ENCODE measurements at places on chromosomes 4 and X. TPM values are rescaled to one million over a fixed set of nuclear protein-coding genes. Genes with fewer than 3 reads are reported as not detected.
A peak's percentile ranks its signal among the peaks of the same experiment; 100 is the strongest.

DNA sequence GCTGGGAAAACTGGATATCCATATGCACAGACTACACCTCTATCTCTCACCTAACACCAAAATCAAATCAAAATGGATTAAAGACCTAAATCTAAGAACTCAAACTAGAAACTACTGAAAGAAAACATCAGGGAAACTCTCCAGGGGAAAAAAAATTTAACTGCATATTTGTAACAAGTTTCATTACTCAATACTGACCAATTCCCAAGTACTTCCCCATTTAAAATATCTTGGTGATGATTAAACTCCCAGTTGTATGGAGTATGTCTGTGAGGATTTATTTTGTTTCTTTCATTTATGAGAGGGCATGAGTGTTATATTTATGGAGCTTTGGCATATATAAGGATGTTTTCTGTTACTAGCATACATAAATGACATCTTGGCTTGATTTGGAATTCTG lies 112.3 kb upstream of the IL15 start:
- H3K4me3 ChIP-seq = no peak overlapping the region
- no peaks in the 10 kb centered on the region for H3K27me3 ChIP-seq
- H3K4me1 ChIP-seq = no peaks in the 10 kb centered on the region
- no peaks in the 10 kb centered on the region for H3K36me3 ChIP-seq

DNA sequence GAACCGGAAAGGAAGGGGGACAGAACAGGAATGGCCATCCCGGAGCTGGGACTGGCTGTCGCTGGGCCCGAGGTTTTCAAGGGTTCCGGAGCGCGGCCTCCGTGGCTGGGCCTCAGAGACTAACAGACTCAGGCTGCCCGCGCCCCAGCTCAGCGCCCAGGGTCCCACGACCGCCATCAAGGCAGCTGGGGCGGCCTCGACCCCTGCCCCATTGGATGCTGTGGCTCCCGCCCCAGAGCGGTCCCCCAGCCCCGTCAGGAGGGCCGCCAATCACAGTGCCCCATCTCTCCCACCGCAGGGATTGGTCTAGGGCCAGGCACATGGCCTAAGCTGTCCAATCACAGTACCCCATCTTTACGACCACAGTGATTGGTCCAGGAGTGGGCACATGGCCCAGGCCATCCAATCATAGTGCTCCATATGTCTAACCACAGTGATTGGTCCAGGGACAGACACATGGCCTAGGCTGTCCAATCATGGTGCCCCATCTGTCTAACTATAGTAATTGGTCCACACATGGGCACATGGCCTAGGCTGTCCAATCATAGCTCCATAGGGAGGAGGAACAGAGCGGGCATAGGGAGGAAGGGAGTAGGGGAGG lies 105.3 kb upstream of the NKX1-1 start:
- no peak overlapping the region for H3K4me3 ChIP-seq
- no peaks in the 10 kb centered on the region for H3K36me3 ChIP-seq
- peaks cover 22% of the 10 kb centered on the region for H3K27me3 ChIP-seq
- no peaks in the 10 kb centered on the region for H3K4me1 ChIP-seq
- DNase-seq = no peak

GRCh38 chr4:84573385-84574068 lies 9.4 kb upstream of the CDS1 start:
- H3K27ac ChIP-seq = no peak overlapping the region
- H3K4me1 ChIP-seq = no peaks in the 10 kb centered on the region
- no peaks in the 10 kb centered on the region for H3K36me3 ChIP-seq

DNA sequence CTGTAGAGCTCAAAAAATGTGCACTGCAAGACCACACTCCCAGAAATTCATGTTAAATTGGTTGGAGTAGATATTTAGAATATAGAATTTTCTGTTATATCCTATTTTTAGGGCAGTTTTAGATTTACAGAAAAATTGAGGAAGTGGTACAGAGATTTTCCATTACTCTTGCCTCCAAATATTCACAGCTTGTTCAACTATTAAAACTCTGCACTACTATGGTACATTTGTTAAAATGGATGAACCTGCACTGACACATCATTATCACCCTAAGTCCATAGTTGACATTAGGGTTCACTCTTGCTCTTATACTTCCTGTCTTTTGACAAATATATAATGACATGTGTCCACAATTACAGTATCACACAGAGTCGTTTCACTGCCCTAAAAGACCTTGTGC lies 1724.5 kb downstream of the C4orf33 start:
- no peaks in the 10 kb centered on the region for H3K36me3 ChIP-seq
- H3K27me3 ChIP-seq = no peaks in the 10 kb centered on the region
- no peak for DNase-seq
- H3K4me1 ChIP-seq = no peaks in the 10 kb centered on the region
- no peak overlapping the region for H3K27ac ChIP-seq

- no peaks in the 10 kb centered on the region for H3K36me3 ChIP-seq
- H3K4me3 ChIP-seq = no peak overlapping the region
- no peak overlapping the region for H3K27ac ChIP-seq
- DNase-seq = no peak
- peaks cover 5% of the 10 kb centered on the region for H3K27me3 ChIP-seq
These were observed 30.1 kb downstream of the EGFL6 start for GRCh38 chrX:13599491-13599890.

DNA sequence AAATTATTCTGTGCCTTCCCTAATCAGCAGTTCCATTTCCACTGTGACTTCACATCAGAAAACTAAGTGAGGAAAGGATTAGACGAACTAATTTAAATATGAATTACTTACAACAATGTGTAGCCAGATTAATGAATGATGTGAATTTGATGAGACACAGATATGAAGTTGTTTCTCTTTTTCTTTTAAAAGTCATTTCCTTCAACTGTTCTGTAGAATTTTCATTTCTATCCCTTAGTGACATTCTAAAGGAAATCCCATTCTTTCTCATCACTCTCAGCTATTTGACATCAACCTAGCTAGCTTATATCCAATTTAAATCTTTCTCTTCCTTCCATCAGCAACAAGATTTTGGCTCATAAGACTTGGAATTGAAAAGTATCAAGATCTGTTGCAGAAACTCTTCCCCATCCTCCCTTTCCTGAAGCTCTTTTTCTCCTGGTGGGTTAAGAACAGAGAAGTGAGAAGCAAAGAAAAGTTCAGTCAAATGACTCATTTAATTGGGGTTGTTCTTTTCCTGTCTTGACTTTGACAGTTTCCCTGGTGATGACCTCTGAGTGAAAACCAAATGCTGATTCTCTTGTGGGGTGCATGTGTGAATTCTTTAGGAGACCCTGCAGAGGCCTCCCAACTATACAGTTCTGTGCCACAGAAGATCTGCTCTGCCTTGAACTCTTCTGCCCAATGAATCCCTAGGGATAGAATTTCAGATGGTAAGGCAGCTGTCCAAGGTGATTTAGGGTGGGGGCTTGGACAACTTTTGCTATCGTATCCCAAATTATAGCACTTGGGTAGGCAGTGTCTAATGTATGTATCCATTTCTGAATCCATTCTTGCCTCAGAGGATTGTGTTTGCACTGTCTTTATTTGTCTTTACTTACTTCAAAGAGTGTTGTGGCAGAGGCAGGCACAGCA lies 232.5 kb upstream of the GPRIN3 start:
- H3K27ac ChIP-seq = no peak overlapping the region
- no peaks in the 10 kb centered on the region for H3K27me3 ChIP-seq
- peak; percentile 11 for DNase-seq
- no peak overlapping the region for H3K4me3 ChIP-seq
- no peaks in the 10 kb centered on the region for H3K4me1 ChIP-seq

GRCh38 chr4:80004319-80004718 lies 68.7 kb downstream of the ANTXR2 start:
- no peak overlapping the region for H3K4me3 ChIP-seq
- no peaks in the 10 kb centered on the region for H3K4me1 ChIP-seq
- DNase-seq = no peak
- no peak overlapping the region for H3K27ac ChIP-seq
- H3K36me3 ChIP-seq = peaks cover 4% of the 10 kb centered on the region
- H3K27me3 ChIP-seq = no peaks in the 10 kb centered on the region

- H3K4me1 ChIP-seq = no peaks in the 10 kb centered on the region
- no peak for DNase-seq
- no peaks in the 10 kb centered on the region for H3K27me3 ChIP-seq
- H3K4me3 ChIP-seq = no peak overlapping the region
- no peaks in the 10 kb centered on the region for H3K36me3 ChIP-seq
These were observed 97.6 kb upstream of the C1GALT1C1 start for GRCh38 chrX:120727452-120727851.

DNA sequence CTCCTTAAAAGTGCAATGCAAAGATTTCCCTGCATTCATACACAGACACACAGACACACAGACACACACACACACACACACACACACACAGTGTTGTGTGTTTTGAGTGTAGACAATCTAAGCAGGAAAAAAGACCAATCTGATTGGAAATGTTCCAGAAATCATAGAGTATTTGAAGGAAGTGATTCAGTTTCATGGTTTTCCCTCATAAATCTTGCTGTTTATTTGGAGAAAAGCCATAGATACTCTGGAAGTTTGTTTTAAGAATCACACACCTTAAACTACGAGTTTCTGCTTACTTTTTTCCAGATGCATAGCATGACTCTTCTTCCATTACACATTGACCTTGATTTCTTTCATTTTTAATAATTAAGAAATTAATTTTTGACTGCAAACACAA lies 298.5 kb upstream of the BMP3 start:
- H3K27me3 ChIP-seq = no peaks in the 10 kb centered on the region
- H3K36me3 ChIP-seq = no peaks in the 10 kb centered on the region
- H3K27ac ChIP-seq = no peak overlapping the region
- peak; percentile 7 for DNase-seq

- peak; percentile 38 for DNase-seq
- H3K36me3 ChIP-seq = peaks cover 3% of the 10 kb centered on the region
- peak overlapping the region; percentile 66 for H3K27ac ChIP-seq
- H3K4me3 ChIP-seq = no peak overlapping the region
- H3K4me1 ChIP-seq = peaks cover 4% of the 10 kb centered on the region
These were observed 106.8 kb downstream of the UCHL1 start for GRCh38 chr4:41363384-41363981.

- H3K36me3 ChIP-seq = no peaks in the 10 kb centered on the region
- H3K27ac ChIP-seq = no peak overlapping the region
- no peak overlapping the region for H3K4me3 ChIP-seq
- peak; percentile 25 for DNase-seq
These were observed 187.7 kb downstream of the RAP1GDS1 start for GRCh38 chr4:98448908-98449307.

DNA sequence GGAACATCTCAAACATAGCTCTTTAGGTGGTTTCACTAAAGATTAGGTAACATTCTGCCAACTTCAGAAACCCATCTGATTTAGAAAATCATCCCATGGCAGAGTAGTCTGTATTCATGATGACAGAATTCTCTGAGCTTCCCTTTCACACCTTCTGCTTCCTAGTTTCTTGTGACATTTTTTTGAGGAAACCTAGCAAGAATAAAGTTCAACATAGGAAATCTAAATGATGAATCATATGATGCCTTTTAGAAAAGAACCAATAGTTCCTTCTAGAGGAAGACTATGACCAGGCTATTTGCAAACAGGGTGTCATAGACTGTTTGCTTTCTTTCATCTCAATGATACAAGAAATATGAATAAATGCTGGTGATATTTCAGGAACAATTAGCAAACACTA lies 49.8 kb upstream of the CAMK2D start:
- H3K4me1 ChIP-seq = no peaks in the 10 kb centered on the region
- no peak for DNase-seq
- no peaks in the 10 kb centered on the region for H3K27me3 ChIP-seq
- H3K4me3 ChIP-seq = no peak overlapping the region
- no peak overlapping the region for H3K27ac ChIP-seq

GRCh38 chr4:13912966-13913365 lies 285.4 kb upstream of the BOD1L1 start:
- H3K4me3 ChIP-seq = no peak overlapping the region
- DNase-seq = no peak
- no peak overlapping the region for H3K27ac ChIP-seq
- no peaks in the 10 kb centered on the region for H3K27me3 ChIP-seq
- H3K4me1 ChIP-seq = peaks cover 4% of the 10 kb centered on the region
- no peaks in the 10 kb centered on the region for H3K36me3 ChIP-seq

DNA sequence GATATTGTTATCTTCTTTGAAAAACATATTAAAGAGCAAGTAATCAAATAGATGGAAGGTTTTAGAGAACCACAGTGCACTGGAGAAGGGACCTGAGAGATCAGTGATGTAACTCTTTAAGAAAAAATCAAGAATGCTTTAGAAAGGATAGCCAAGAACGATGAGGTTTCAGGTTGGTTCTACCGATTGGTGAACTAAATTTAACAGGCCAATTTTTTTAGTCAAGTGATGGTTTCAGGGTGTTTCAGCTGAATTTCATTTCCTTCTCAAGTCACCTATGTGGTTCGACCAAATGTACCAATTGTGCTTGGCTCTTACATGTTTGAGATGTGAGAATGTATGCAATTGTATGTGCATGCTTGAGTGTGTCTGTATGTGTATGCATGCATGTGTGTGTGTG lies 26.5 kb downstream of the HS3ST1 start:
- no peaks in the 10 kb centered on the region for H3K27me3 ChIP-seq
- no peak overlapping the region for H3K4me3 ChIP-seq
- DNase-seq = no peak
- H3K4me1 ChIP-seq = no peaks in the 10 kb centered on the region

- H3K36me3 ChIP-seq = no peaks in the 10 kb centered on the region
- H3K27me3 ChIP-seq = peaks cover 14% of the 10 kb centered on the region
- H3K27ac ChIP-seq = no peak overlapping the region
- H3K4me1 ChIP-seq = no peaks in the 10 kb centered on the region
- no peak overlapping the region for H3K4me3 ChIP-seq
These were observed 20.7 kb downstream of the FRMPD3 start for GRCh38 chrX:107470198-107470597.

GRCh38 chr4:67770422-67770821 lies 16.2 kb upstream of the GNRHR start:
- no peaks in the 10 kb centered on the region for H3K36me3 ChIP-seq
- H3K4me3 ChIP-seq = no peak overlapping the region
- no peak overlapping the region for H3K27ac ChIP-seq
- no peaks in the 10 kb centered on the region for H3K27me3 ChIP-seq
- H3K4me1 ChIP-seq = no peaks in the 10 kb centered on the region
- DNase-seq = no peak

DNA sequence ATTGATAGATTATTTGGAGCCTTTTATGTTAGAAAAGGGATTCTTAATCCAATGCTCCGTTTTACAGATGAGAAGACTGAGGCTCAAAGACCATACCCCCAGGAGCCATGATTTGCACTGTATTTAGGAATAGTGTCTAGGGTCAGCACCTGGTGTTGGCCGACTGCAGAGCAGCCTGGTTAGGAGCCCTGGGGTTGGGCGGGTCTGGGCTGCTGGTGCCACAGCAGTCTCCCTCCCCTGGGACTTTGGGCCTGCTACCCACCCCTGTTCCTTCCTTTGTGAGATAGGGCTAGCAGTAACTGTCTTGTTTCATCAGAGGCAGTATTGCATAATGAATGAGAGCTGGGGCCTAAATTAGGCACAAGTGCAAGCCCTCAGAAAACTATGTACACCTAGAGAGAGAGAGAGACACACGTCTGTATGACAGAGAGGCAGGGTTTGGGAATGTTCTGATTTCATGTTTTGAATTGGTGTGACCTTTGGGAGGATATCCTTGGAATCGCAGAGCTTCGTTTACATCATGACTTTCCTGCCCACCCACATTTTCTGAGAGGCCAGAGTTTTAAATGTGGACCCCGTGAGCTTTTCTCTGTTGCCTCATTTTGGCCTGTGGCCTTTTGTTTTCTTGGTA lies 111.7 kb downstream of the PTTG2 start:
- DNase-seq = no peak
- H3K4me3 ChIP-seq = no peak overlapping the region
- no peaks in the 10 kb centered on the region for H3K27me3 ChIP-seq
- H3K36me3 ChIP-seq = no peaks in the 10 kb centered on the region
- H3K4me1 ChIP-seq = peaks cover 3% of the 10 kb centered on the region

HADH gene
- 42.7 TPM for total RNA-seq

H2BW2 gene
- not detected for total RNA-seq

ADAMTS3 gene
- total RNA-seq = 12.9 TPM

ALAS2 gene
- total RNA-seq = 111 TPM

HOPX gene
- 144 TPM for total RNA-seq

CRMP1 gene
- 24.4 TPM for total RNA-seq

HDX gene
- 11.2 TPM for total RNA-seq

GASK1B gene
- total RNA-seq = 36.6 TPM

CCNB3 gene
- total RNA-seq = 0.49 TPM
